ENCODE measurements at places on chromosomes 16 and 17.

GRCh38 chr17:81456798-81457197 is 55.8 kb downstream of the ACTG1 start:
- DNase-seq: no peak

GRCh38 chr17:11094331-11094730 is 146.7 kb upstream of the SHISA6 start:
- peak; percentile 16 for DNase-seq

- DNase-seq: no peak
These were observed 55.5 kb downstream of the COG7 start for GRCh38 chr16:23397464-23397863.

GRCh38 chr16:64012166-64012565 is 1109.7 kb downstream of the CDH11 start:
- peak; percentile 21 for DNase-seq

DNA sequence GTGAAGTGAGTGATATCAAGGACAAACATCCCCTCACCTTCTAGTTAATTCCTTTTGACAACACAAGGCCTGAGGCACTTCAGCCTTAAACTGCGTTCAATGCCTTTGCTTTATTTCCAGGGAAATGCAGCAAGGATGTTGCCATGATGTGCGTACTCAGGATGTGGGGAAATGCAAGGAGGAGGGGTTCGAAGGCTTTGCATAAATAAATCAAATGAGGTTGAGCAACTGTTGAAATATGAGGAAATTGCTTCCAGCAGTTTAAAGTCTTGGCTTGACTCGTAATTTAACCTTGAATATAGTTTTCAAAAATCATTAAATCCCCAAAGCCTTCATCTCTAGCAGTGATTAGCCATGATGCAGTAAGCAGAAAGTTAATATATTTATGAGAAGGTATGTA is 81.8 kb upstream of the CCL2 start:
- no peak for DNase-seq

DNA sequence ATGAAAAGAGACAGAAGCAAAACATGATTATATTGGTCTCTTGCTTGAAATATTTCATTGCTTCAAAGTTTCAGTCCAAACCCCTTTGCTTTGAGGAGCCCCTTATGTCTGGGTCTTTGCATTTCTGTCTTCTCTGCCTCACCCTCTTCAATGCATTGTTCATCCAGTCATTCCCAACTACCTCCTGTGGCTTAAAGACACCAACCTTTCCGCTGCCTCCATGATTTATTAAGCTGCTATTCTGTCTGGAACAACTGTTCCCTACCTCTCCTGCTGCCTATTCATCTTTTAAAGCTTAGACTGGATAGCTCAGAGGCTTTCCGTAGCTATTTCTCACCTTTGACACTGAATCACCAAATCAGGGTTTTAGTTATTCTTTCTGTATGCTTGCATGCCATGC is 2.3 kb downstream of the KRTAP3-2 start:
- no peak for DNase-seq

DNA sequence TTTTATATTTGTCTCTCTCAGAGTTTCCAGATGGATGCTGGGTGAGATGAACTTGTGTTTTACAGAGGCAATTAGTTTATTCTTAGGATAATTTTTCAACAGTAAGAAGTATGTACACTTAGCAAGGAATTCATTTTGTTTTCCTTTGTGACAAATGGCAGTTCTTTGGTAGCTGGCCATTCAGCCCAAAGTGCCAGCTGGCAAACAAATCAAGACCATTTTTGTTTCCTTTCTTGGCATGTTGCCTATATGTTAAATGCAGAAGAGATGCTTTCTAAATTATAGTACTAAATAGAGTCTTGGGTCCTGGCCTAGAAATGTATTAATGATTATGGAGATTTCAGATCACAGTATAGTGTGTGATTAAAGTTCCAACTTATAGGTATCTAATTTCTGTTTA is 337.1 kb downstream of the CNTNAP4 start:
- DNase-seq: peak; percentile 33

DNA sequence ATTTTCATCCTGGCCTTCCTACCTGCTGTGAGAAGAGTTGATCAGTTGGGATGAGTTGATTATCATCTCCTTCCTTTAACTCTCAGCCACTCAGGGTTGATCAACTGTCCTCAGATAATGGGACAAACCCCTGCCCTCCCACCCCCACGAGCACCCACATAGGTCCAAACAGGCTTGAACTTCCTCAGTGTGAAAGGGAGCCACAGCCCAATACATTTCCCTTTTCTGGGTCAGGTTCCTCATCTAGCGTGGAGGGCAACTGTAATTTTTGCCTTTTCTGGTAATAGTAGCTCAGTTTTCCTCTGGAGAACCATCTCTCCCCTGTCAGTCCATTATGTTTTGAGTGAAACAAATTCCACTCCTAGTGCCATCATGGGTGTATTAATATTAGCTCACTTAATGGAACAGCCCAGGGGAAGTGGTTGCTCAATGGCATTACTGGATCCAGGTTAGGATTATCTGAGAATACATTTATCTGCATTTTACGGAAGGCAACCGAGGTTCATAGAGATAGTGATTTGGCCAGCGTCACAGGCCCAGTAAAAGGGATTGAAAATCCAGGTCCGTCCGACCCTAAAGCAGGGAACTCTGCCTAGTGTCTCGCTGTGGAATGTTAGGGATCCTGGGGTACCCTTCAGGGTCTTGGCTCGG is 476 bp upstream of the LPCAT2 start:
- no peak for DNase-seq

GRCh38 chr16:68660359-68660795 is 15.3 kb downstream of the CDH3 start:
- DNase-seq: no peak

GRCh38 chr17:9370467-9370866 is 205.2 kb downstream of the STX8 start:
- no peak for DNase-seq

GRCh38 chr16:11229906-11230305 is 26.1 kb downstream of the SOCS1 start:
- no peak for DNase-seq

DNA sequence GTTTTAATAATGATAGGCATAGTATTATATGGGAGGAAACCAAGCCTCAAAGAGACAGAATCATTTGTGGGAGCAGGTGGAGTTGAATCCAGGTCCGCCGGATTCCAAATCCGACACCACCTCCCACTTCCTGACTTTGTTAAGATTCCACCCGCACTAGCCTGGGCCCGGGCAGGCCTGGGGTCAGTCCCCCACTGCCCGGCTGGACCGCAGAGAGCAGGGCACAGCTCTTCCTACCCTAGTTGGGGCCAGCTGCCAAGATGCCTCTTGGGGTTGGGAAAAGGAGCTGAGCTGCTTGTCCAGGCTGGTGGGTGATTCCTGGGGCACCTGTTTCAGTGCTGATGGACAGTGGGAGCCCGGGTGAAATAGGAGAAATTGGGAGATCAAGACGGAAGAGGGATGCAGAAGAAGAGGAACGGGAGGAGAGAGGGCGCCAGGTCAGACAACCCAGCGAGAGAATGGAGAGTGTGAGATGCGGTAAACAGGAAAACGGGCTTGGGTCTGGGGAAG is 53.9 kb downstream of the OR1D5 start:
- DNase-seq: no peak

GRCh38 chr16:62298600-62298999 is 262.4 kb upstream of the CDH8 start:
- DNase-seq: no peak

- no peak for DNase-seq
These were observed at the start of gene HOXB2 for GRCh38 chr17:48545022-48545375. Gene HOXB2 (minus strand): TSS chr17:48545109. CDS start chr17:48544911, 198 bp downstream.

GRCh38 chr16:67244387-67245185 is 2.7 kb downstream of the FHOD1 start:
- peak; percentile 32 for DNase-seq

GRCh38 chr16:55152875-55153390 is 171.1 kb upstream of the IRX6 start:
- DNase-seq: no peak

GRCh38 chr16:86528061-86528929 is 18.0 kb downstream of the FOXF1 start:
- DNase-seq: no peak

DNA sequence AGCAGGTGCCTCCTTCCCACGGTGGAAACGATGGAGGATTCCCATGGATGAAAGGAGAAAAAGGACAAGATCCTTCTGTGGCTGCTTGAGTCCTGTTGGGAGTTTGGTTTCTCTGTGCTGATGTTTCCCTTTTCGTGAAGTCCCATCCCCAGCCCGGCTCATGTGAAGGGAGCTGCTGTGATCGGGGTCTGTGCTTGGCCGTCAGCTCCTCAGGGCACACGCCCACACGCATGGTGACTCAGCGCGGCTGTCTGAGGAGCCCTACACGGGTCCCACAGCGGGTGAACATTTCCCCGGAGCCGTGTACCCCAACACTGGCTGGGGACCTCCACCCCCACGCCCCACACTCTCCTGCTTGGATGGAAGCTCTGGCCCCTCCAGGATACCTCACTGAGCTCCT is 44.5 kb upstream of the SSTR5 start:
- DNase-seq: no peak

GRCh38 chr17:31631766-31632165 is 227.3 kb downstream of the COPRS start:
- no peak for DNase-seq

DNA sequence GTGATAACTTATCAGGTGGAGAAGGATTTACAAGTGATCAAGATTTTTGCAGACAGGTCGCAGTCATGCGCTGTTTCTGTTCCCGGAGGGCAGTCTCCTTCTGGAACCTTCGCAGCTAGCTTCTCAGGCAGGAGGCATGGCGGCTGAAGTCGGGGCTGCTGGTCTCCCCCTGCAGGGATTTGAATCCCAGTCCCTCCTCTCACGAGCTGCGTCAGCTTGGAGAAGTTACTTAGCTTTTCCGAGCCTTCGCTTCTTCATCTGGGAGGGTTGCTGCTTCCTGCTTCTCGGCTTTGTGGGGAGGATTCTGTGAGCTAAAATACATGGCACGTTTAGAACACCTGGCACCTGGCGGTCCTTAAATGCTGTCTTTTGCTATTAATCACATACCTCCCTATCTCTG is 287.8 kb upstream of the FOXF1 start:
- DNase-seq: no peak

DNA sequence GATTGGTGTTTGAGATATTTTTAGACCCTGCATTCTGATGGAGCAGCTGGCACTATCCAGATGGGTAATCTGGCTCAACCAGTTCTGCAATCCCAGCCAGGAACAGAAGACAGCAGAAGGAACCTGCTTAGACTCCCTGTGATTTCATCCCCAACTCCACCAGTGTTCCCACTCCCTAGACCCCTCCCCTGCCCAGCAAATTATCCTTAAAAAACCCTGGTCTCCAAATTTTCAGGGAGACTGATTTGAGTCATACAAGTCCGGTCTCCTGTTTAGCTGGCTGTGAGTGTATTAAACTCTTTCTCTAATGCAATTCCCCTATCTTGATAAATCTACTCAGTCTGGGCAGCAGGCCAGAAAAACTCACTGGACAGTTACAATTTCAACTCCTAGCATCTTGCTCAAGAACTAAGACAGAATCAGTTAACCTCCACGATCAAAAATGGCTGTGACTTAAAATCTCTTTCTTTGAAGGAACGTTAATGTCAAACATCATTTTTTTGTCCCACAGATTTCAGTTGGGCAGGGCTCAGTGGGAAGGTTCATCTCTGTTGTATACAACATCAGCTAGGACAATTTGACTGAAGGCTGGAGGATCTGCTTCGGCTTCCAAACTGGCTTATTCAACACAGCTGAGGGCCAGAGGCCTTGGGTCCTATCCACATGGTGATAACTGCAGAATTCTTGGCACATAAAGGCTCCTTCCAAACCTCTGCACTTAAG is 4.9 kb upstream of the RBL2 start:
- DNase-seq: no peak

DNA sequence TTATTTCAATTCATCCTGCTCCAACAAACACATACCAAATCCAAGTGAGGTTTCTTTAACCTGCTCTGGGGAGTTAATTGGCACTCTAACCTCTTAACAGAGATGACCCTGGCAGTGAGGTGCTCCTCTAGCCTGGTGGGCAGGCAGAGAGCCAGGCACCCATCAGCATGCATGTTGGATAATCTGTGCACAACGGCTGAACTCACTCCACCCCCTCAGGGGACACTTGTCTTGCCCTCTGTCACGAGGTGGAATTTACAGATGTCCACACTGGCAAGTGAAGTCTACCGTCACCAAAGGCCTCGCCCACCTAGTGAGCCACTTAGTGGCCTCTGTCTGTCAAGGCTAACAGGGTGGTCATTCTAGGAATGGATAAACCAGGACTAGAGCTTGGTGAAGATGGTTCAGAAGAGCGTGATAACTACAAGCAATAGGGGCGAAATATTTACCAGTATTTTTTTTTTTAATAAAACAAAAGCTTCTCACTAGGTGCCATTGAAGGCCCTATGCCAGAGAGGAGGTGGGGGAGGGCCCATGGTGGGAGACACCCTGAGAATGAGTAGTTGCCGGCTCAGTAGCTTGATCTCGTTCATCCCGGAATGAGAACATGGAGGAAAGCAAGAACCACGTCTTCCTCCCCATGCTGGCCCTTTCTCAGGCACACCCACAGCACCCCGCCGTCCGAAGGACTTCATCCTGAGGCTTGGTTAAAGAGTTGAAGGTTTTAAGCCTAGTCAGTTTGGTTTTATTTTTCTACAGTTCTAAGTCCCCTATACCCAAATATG is 25.2 kb downstream of the PLD6 start:
- no peak for DNase-seq

DNA sequence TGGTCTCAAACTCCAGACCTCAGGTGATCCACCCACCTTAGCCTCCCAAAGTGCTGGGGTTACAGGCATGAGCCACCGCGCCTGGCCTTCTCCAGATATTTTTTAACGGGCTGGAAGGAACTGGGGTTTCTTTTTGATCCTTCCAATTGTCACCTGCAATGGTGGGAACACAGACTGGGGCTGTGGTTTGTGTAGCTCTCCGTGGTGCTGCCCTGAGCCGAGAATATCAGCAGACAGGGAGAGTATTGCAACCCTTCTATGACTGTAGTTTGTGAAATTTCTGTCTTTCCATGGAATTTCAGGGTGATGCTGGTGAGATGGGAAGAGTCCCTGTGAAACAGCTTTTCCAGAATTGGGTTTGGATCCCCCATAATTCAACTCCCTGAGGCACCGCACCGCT is 263.5 kb downstream of the ENGASE start:
- peak; percentile 12 for DNase-seq

DNA sequence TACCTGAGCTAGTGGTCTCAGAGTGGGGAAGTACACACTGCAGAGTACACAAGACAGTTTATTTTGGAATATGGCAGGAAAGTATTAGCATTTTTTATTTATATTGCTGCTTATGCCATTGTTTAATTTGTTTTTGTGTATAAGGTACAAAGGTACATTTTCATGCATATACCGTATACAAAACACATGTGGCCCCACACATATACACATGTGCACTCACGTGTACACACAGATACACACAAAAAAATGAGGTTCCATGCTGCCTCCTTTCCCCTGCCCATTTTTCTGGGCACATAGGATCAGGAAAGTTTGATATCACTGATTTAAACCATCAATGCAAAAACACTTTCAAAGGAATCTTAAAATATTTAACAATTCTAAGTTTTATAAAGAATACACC is 12.9 kb downstream of the IGSF6 start:
- DNase-seq: no peak

DNA sequence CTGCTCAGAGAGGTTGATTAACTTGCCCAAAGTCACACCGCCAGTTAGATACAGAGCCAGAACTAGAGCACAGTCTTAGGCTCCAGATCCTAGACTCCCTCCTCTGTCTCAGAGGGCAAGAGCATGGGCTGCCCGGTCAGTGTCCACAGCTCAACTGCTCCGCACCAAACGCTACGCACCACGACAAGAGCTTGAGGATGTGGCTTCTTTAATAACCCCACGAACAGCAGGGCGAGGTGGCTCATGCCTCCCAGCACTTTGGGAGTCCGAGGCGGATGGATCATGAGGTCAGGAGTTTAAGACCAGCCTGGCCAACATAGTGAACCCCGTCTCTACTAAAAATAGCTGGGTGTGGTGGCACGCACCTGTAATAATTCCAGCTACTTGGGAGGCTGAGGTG is 21.4 kb downstream of the FA2H start:
- DNase-seq: no peak
